Activated naive CD4-positive, alpha-beta T cell treated with anti-CD3 and anti-CD28 coated beads, Interleukin-2, amount 50 U/mL, for 16 hours (primary cell): ENCODE measurements at places on chromosomes 3 and 15.

- DNase-seq: no peak
Observed at GRCh38 chr15:42796955-42797782, 60.2 kb upstream of the CDAN1 start.

DNA sequence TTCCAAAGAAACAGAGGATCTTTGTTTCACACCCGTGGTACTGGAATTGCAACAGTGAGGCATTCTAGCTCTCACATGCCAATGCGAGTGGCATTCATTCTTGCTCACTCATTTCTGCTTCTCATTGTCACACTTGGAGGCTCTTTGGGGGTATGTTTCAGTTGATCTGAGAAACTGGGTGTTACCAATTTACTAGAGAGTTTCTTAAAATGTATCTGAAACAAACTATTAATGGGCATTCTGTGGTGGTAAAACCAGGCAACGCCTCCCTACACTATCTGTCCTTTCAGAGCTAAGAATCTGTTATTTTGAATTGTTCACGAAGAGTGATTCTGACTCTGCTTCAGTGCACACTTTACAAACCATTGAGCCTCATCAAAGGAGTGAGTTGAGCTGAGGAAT lies 140.6 kb upstream of the BHLHE40 start:
- DNase-seq: no peak

GRCh38 chr15:58546066-58546591 lies 114.3 kb downstream of the LIPC start:
- no peak for DNase-seq

DNA sequence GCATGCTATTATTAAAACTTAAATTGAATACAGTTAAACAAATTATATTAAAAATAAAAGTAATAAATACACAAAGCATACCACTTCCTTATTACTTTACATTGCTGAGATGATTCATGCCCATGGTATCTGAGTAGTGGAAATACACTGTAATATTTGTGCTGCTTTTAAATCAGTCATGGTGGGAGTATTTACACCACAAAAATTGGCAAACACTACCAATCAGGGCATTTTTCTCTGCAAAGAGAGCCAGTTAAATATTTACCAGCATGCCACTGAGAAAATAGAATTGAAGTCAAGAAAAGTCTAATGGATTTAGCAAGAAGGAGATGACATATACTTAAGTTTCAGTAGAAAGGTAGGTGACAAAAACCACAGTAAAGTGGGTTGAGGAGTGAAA lies 19.6 kb downstream of the PPARG start:
- DNase-seq: no peak

GRCh38 chr15:78223396-78224022 lies 10.9 kb downstream of the ACSBG1 start:
- DNase-seq: no peak

DNA sequence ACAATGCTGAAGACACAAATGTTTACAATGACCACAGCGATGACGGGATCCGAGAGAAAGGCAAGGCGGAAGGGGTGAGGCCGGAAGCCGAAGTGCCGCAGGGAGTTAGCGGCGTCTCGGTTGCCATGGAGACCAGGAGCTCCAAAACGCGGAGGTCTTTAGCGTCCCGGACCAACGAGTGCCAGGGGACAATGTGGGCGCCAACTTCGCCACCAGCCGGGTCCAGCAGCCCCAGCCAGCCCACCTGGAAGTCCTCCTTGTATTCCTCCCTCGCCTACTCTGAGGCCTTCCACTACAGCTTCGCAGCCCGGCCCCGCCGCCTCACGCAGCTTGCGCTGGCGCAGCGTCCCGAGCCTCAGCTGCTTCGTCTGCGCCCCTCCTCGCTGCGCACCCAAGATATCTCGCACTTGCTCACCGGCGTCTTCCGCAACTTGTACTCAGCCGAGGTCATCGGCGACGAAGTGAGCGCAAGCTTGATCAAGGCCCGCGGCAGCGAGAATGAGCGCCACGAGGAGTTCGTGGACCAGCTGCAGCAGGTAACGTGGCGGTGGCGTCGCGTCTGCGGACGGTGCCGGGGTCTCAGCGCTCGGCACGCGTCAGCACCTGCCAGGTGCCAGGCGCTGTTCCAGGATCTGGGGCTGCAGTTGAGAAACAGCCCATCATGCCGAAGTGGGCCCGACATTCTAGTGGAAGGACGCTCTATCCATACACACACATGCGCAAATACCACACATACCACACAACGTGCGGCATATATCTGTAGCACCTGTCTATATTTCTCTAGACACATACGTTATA lies at the start of gene DLEC1:
TSS of gene DLEC1 (plus strand) at position 108 of the 798 bp plus-strand sequence. CDS start at position 126, 18 bp downstream.
- peak; percentile 69 for DNase-seq

DNA sequence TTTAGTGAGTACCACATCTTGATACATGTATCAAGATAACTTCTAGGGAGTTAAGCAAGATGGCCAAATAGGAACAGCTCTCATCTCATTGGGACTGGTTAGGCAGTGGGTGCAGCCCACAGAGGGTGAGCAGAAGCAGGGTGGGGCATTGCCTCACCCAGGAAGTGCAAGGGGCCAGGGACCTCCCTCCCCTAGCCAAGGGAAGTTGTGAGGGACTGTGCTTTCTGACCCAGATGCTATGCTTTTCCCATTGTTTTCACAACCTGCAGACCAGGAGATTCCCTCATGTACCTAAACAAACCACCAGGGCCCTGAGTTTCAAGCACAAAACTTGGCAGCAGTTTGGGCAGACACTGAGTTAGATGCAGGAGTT lies 665.0 kb upstream of the CBLB start:
- no peak for DNase-seq

- DNase-seq: no peak
Observed at GRCh38 chr3:78912259-78912658, 855.5 kb downstream of the ROBO1 start.
